ENCODE measurements at places on chromosomes 7 and 10.

- peak; percentile 52 for DNase-seq
These were observed 51.3 kb downstream of the PWWP2B start for GRCh38 chr10:132448248-132448731.

GRCh38 chr7:43105521-43106120, 6.8 kb upstream of the HECW1 start:
- no peak for DNase-seq

GRCh38 chr7:954330-955238, at the start of gene ADAP1:
TSS of gene ADAP1 (minus strand) at chr7:954680. CDS start at chr7:954477, 203 bp downstream.
- DNase-seq = no peak

DNA sequence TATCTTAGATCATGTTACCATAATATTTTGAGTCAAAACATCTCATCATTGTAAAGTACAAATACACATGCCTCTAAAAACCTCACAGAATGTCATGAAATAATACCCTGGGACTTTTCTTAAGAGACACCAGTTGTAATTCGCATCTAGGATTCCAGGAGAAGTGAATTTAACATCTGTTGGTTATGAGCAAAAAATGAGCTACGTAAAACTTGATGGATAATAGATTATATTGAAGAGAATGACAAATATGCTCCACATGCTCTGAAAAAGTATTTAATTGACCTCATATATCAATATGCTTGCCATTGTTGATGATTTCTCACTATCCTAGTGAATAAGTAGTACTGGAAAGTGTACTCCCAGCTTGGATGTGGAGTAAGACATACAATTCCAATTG, 227.0 kb downstream of the BBS9 start:
- no peak for DNase-seq

DNA sequence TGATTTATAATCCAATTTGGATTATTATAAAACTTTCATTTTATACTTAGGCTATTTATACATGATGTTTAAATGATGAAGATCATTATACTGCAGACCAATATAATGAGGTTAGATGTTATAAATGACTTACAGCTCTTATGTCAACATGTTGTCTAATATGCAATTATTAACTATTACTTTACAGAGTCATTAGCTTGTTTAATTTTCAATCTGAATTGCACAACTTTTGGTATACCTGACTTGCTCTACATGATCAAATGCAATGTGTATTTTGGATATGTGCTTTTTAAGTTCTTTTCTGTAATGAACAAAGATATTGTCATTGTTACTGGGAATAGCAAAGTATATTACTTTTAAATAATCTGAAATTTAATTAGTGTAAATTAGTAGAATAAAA, 569 bp downstream of the CD36 start:
- DNase-seq = no peak

DNA sequence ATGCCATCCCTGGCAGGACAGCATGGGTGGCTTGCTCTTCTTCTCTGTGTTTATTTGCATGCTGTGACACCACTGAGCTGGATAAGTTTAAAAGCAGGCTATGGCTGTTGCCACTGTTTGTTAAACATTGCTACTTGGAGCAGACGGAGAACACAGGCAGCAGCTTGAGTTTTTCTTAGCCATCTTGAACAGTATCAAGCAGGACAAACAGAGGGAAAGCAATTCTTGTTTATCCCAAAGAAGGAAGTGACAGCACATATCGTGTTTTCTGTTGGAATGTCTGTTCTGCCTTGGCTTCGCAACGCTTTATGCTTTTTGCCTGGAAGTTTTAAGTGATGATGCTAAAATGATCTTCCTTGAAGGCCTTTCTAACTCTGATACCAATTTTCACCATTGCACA, 73.8 kb downstream of the MKX start:
- no peak for DNase-seq

- no peak for DNase-seq
These were observed 773.2 kb upstream of the LRRN3 start for GRCh38 chr7:110317541-110318265.

DNA sequence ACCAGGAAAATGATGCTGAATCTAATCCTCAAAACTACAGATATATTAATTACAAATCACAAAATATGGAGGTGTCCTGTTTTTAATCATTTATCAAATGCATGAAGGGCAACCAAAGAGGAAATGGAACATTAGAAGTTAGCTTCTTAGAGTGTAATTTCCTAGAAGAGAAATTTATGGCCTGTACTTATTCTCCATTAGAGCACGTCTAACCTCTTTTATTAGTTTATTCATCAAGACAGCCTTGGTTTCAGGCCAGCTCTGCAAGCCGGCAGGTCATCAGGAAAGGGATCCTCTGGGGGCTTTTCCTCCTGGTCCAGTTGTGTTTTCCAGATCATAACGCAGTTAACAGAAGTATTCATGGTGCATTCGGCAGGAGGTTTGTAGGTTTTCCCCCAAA, 517.6 kb downstream of the KCNMA1 start:
- DNase-seq = no peak

- no peak for DNase-seq
These were observed 111.6 kb upstream of the SEMA3C start for GRCh38 chr7:81030472-81030871.

GRCh38 chr10:21510241-21511094, 15.0 kb downstream of the SKIDA1 start:
- no peak for DNase-seq

DNA sequence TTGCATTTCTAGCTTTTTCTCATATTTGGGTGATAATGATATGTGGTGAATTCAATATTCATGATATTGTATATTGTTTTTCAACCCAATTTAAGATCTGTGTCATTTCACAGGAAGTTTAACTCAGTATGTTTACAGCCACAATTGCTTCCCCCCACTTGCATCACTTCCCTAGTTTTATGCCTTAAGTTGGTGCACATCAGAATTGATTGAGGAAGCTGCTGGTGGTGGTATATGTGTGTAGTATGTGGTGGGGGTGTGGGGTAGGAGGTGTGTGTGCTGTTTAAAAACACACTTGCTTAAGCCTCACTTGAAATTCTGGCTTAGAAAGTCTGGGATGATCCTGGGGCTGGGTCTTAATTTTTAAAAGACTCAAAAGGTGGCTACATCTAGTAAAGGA, 245.1 kb upstream of the AOAH start:
- DNase-seq = no peak

GRCh38 chr10:54124209-54124885, 676.7 kb downstream of the PCDH15 start:
- no peak for DNase-seq

- no peak for DNase-seq
These were observed 121.3 kb upstream of the BTBD16 start for GRCh38 chr10:122149561-122150505.

- no peak for DNase-seq
These were observed 38.2 kb downstream of the ABCB5 start for GRCh38 chr7:20653636-20654035.

- DNase-seq = no peak
These were observed 486.4 kb downstream of the PHTF2 start for GRCh38 chr7:78284945-78285344.

DNA sequence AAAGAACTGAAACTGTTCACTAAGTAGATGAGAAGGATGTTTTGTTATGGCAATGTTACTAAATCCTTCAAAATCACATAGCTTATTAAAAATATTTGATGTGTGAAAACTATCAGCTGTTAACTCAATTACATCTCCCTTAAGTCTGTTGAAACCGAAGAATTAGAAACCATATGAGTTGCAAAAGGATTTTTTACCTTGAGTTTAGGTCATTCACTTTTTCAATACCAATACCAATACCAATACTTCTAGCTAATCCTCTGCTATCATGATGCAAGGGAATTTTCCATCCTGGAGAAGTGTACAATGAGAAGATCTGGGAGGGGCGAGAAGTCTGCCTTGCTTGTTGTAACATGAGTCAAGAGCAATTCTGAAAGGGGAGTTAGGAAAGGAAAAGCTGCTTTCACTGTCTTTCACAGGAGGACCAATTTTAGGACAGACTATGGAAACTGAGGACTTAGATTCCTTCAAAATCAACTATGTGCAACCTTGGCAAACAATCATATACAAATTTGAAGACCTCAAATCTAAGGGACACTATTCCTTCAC, 199.7 kb downstream of the IMMP2L start:
- DNase-seq = no peak

- DNase-seq = no peak
These were observed 3.3 kb downstream of the ETV1 start for GRCh38 chr7:13986208-13986607.

DNA sequence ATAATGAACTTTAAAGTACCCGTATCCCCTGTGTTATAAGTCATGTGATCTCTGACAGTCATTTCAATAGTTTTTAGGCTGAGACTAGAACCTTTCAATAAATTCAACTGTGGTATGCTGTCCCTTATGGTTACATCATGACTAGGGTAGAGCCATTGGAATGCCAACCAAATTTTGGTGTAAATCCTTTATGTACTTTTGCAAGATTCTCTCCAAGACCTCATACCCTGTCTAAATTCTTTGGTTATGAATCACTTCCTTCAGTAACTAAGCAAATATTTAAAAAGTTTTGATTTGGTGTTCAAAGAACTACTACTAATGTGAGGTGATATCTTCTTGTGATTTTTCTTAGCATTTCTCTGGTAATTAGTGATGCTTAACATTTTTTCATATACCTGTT, 20.8 kb upstream of the OR6B1 start:
- no peak for DNase-seq

DNA sequence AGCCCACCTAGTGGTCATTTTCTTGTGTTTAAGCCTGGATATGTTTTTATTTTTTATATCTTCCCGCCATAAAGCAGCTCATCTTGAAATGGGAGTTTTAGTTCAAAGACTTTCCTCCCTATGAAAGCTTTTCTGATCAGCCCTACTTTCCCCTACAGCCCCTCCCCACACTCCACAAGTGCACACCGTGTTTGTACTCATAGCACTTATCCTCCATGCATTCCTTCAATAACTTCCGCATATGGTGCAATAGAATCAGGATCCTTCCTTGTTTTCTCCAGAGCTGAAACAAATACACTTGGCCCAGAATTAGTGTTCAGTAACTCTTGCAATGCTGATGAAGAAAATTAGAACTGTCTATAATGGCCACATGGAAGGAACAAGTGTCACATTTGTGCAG, 235.9 kb downstream of the KCNMA1 start:
- no peak for DNase-seq

- DNase-seq = no peak
These were observed 3.2 kb upstream of the ZNF248 start for GRCh38 chr10:37860494-37861190.

DNA sequence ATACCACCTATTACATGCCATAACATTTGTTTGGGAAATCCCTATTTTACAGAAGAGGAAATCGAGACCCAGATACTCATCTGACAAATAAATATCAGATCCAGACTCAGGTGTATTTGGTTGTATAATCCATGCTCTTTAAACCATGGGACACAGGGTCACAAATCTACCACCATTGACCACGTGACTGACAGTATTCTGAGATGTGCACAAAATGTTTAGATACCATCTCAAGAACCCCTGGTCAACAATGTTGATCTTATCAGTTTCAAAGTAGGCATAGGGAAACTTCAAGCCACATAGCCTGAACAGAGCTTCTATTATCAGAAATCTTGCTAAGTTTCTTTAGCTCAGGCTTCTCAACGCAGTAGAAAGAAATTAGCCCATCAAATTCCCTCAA, 93.6 kb downstream of the ICA1 start:
- no peak for DNase-seq

GRCh38 chr7:105306298-105306748, 82.4 kb downstream of the SRPK2 start:
- DNase-seq = no peak

DNA sequence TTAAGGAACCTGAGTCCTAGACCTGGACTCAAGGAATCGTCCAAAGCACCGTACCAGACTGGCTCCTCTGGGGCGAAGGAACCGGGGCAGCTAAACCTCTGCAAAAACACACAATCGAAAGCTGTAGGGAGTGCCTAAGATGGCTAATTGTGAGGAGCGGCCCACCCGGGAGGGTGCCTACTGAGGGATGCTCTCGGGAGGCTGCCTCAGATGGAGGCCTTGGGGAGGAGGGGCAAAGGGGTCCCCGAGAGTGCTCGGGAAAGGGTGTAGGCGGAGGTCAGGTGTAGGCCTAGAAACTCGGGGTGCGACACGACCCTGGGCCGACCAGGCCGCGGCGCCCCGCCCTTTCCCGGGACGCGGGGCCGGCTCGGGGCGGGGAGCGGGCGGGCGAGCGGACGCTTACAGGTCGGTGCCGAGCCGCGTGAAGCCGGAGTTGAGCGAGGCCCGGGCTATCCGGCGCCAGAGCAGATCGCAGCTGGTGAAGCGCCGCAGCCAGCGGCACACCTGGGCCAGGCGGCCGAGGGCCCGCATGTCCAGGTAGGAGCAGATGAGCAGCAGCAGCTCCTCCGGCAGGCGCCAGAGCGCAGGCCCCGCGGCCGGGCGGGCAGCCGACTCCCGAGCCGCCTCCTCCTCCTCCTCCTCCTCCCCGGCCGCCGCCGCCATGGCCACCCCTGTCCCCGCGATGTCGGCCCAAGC, 844 bp downstream of the FBXW4 start:
- DNase-seq = peak; percentile 45

- DNase-seq = no peak
These were observed 2.4 kb downstream of the TLL2 start for GRCh38 chr10:96511044-96511945.

GRCh38 chr10:50395271-50395670, 144.0 kb upstream of the ASAH2 start:
- no peak for DNase-seq

DNA sequence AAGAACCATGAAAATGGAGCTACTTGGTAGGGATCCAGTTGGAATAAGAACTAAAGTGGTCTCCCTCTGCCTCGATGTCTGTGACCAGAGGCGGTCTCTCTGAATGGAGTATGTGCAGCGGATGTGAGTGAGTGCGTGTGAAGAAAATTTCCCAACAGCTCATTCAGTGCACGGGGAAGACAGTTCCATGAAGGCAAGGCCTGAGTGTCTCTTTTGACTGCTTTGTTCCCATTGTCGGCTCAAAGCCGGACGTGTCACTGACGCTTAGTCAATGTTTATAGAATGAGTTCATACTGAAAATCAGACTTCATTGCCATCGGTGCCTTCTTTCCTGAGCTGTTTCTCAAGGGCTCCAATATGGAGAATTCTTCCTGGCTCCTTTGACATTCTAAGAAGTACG, 55.3 kb upstream of the GRB10 start:
- DNase-seq = no peak

GRCh38 chr10:51468424-51468823, 231.0 kb downstream of the CSTF2T start:
- DNase-seq = no peak

GRCh38 chr7:148791546-148791945, 92.5 kb downstream of the EZH2 start:
- DNase-seq = no peak

DNA sequence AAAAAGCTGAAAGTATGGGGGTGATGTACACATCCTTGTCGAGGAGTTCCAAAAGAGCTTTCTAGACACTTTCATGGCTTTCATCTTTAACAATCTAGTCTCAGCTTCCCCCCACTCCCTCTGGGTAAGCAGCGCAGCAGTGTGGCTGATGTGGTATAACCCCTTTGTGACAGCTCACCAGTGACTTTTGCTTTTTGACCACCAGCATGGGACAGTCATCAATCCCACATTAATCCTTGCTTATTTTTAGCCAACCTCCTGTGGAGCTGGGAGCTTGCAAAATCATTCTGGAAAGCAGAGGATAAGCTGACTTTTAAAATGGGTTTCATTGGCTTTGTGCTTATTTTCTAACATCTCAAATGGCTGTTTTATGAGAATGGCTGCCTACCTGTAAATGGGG, 272.7 kb downstream of the HDAC9 start:
- no peak for DNase-seq

GRCh38 chr10:78618050-78618449, 450.7 kb upstream of the ZMIZ1 start:
- DNase-seq = no peak

GRCh38 chr10:46293228-46293627, 6.4 kb downstream of the ANTXRL start:
- no peak for DNase-seq
